Fibroblast of skin of right quadriceps (primary cell): ENCODE measurements at places on chromosomes 5 and 9.
A peak's percentile ranks its signal among the peaks of the same experiment; 100 is the strongest.

DNA sequence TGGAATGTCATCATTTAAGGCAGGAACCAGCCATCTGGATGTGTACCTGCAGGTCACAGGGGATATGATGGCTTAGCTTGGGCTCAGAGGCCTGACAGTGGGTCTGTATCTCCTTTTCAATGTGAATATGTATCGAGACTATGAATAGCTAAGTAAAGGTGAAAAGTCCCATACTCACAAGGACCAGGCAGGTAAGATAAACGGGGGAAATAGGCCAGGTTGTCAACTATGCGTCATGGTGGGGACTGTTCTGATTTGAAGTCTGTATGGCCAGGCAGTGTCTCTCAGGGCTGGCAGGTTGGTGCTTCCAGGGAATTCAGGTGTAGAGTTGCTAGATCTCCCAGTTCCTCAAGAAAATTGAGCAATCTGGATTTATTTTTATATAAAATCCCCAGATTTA is 987.9 kb upstream of the WWC1 start:
- DNase-seq = no peak

GRCh38 chr9:27195191-27195590 is 86.2 kb downstream of the TEK start:
- no peak for DNase-seq

DNA sequence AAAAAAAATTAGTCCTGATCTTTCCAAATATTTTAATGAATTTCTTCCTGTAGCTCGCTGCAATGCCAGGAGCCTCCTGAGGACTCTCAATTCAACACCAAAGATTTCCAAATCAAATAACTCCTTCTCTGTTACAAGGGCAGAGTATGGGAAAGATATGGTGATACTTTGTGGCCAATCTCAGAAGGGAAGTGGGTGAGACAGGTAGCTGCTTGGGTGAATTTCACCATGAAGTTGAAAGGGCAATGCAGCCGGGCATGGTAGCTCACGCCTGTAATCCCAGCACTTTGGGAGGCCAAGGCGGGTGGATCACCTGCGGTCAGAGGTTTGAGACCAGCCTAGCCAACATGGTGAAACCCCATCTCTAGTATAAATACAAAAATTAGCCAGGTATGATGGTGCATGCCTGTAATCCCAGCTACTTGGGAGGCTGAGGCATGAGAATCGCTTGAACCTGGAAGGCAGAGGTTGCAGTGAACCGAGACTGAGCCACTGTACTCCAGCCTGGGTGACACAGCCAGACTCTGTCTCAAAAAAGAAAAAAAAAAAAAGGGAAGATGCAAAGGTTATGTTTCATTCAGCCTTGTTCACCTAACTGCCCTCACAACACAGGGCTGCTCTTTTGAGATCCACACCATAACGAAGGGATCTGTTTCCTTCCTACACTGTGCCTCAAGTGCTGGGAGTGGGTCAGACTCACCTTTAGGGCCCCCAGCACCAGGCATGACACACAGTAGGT is 58.6 kb downstream of the PTPN3 start:
- DNase-seq = no peak

DNA sequence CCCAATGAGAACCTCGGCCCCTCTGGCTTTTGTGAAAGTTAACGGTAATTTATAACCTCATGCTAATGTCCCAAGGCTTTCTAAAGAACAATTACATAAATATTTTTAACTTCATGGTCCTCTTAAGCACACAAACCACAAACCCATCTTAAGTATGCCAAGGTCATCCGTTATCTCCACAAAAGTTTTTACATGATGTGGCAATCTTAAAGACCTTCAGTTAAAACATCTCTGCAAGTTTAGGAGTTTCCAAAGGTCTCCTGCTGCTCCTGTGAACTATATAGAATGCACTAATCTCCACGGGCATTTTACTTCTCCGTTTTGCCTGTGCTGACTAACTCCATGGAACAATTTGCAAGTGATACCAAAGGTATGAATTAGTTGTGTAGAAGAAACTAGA is 228.2 kb downstream of the TLE1 start:
- peak; percentile 67 for DNase-seq

DNA sequence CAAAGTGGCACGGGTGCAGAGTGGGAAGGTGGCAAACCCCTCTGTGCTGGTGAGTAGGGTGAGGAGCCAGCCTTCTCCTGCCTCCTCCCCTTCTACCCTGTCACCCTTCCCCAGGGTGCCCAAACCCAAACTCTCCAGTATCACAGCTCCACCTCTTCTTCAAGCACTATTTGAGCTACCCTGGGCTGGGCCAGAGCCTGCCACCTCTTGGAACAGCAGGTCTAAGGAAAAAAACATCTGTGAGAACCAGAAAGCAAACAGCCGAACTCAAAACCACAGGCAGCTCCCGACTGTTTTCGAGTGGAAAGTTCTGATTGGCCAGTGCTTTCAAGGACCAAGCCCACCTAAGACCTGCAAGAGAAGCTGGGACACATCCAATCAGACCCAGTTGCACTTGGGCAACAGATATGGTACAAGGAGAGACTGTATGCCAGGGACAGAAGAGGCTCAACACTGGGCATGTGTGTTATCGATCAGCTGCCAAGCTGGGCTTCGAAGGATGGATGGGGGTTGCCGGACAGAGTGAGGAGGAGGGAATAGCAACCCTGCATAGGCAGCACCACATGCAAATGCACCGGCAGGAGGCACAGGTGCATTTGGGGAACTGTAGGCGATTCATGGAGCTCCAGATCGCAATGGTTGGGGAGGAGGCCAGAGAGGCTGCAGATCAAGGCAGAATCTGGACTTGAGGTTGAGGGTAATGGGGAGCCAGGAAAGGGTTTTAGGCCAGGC is 19.7 kb downstream of the ACSL6 start:
- no peak for DNase-seq

DNA sequence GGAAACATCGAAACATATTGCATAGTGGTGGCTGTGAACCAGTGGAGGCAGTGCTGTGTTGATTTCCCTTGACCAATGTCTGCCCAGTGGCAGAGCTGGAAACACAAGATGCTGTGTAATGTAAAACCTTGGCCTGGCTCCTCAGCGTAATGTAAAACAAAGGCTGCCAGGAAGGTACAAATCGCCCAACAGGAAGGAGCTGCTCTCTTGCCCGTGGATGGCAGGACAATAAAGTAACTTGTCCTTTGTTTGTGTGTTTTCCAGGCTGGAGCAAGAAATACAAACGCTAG is 143.4 kb downstream of the PALM2AKAP2 start:
- DNase-seq = no peak

GRCh38 chr9:81080900-81081299 is 608.4 kb downstream of the TLE1 start:
- peak; percentile 28 for DNase-seq

DNA sequence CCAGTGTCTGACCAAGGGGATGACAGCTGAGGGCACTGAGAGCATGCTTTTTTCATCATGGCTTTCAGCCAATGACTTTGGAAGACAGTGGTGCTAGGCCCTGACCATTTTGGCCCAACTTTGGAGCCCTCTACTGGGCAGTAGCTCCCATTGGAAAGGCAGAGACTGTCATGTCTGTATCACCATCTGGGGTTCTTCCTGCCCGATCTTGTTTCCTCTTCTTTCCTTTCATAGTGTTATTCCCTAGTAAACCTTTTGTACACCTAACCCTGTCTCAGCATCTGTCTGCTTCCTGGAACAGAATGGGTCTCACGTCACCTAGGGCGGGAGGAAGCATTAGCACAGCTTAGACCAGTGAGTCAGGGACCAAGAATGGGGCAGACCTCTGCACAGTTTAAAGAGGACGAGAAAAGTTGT is 97.4 kb upstream of the MAST4 start:
- DNase-seq = no peak

DNA sequence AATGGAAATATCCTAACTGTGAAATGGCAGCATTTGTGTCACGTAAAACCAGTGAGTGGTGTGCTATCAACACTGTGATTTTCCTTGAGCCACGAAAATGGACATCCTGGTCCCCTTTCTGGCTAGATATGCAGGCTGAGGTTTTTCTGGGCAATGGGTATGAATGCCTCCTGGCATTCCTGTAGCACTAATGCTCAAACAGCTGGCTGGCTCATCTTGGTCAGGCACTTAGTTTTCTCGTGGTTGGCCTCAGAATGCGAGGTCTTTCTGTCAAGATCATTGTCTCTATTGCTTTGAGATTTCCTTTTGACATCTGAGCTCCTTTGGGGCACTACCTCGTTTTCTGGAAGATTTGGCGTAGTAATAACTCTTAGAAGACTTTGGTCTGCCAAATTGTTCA is 15.6 kb downstream of the SLC1A3 start:
- DNase-seq = no peak

DNA sequence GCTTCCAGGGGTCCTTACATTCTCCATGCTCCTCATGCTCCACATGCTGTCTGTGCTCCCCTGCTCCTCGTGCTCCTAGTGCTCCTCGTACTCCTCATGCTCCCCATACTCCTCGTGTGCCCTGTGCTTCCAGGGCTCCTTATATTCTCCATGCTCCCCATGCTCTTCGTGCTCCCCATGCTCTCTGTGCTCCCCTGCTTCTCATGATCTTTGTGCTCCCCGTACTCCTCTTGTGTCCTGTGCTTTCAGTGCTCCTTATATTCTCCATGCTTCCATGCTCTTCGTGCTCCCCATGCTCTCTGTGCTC is 51.9 kb downstream of the TRIP13 start:
- DNase-seq = no peak

- DNase-seq = no peak
Measured at GRCh38 chr5:116912221-116912620, 337.6 kb upstream of the SEMA6A start.

DNA sequence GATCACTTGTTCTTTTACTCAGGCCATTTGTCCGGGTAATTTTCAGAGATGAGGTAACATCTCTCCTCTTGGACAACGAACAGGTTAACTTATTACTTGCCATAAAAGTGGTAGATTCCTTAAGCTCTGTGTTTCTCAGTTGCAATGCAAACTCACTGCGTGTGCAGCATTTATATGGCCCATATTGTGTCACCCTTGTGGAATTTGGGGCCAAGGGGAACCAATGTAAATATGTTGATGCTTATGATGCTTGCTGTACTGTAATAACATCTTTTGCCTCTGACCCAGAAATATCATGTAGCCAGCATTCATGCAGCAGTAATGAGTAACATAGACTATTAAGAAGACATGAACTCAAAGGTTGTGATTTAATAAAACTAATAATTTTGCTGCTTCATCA is 175.8 kb downstream of the ADAMTS6 start:
- peak; percentile 73 for DNase-seq

- no peak for DNase-seq
Measured at GRCh38 chr9:71271602-71272001, 150.2 kb upstream of the TRPM3 start.

GRCh38 chr5:174146556-174146955 is 101.0 kb downstream of the NSG2 start:
- DNase-seq = no peak

- peak; percentile 47 for DNase-seq
Measured at GRCh38 chr5:65307088-65307487, 174.6 kb downstream of the ADAMTS6 start.

GRCh38 chr9:136771907-136772415 is 7.6 kb upstream of the LCN15 start:
- DNase-seq = no peak

DNA sequence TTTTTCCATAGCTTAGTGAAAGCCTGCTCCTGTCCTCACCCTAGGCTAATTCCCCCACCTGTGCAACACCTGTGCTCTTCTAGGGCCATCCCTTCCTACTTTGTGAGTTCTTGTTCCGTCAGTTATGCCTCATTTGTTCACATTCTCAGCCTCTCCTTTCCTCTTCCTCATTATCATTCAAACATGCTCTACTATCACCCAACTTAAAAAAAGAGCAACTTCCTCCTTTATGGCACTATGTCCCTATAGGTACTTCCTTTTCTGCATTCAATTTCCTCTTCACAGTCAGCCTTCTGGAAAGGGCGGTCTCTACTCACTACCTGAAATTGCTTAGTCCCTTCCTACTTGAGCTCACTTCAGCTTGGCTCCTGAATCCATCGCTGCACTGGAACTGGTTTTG is 111.8 kb upstream of the LHFPL2 start:
- DNase-seq = no peak

GRCh38 chr9:14209399-14210345 is 104.3 kb downstream of the NFIB start:
- DNase-seq = peak; percentile 67
